ENCODE measurements at places on chromosomes 2 and 18. TPM values are rescaled to one million over a fixed set of nuclear protein-coding genes. Genes with fewer than 3 reads are reported as not detected.
A peak's percentile ranks its signal among the peaks of the same experiment; 100 is the strongest.

The GAL3ST2 gene
- total RNA-seq, result not detected

The ABCG8 gene
- total RNA-seq, result not detected

The COLEC12 gene
- total RNA-seq, result 29.7 TPM

The CHST9 gene
- not detected for total RNA-seq

The ADGRF3 gene
- not detected for total RNA-seq

DNA sequence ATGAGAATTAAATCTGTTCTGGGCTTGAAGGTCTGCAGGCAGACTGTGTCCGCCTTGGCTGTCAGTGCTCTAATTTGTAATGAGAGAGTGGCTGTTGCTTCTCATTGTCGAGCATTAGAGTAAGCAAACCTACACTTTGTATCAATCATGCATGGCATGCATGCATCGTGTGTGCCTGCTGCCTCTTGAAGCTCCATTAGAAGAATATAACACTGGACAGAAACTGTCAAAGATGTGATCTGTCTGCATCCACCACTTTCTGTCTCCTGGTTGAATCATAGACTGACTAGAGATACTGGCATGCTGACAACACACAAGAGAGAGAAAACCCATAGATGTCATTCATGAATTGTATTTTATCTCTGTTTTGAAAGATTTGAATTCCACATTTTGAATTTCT is 275.0 kb upstream of the NXPH2 start:
- DNase-seq, result no peak

DNA sequence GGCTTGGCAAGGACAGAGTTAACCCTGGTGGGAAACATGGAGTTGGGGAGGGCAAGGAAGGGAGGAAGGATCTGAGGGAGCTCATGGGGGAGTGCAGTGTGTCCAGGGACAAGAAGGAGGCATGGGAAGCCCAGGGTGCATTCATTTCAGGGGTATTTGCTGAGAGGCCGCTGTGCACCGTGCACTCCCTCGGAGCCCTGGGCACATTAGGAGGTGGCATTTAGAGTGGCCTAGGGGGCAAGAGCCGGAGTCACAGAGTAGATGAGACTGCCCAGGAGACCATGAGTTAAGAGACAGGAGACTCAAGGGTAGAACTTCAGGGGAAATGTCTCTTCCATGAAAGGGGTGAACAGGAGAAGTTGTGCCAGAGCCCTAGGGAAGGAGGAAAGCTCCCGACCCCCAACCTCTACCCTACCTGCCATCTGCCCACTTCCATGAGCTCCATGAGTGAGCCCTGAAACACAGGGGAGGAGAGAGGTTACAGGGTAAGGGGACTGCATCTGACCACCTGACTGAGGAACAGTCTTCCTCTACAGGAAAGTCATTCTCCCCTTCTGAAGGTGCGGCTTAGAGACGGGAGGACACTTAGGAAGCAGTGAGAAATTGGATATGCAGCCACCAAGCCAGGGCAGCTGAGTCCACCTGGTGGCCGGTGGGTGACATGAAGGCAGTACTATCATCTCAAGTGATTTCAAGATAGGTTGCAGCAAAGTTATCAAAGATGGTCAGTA is 58.5 kb upstream of the COPS8 start:
- peak; percentile 64 for DNase-seq

GRCh38 chr2:9590641-9591040 is 35.0 kb upstream of the ADAM17 start:
- no peak for DNase-seq

GRCh38 chr2:112949456-112949855 is 28.4 kb upstream of the IL36G start:
- no peak for DNase-seq

GRCh38 chr2:204401114-204401513 is 144.2 kb upstream of the PARD3B start:
- no peak for DNase-seq

DNA sequence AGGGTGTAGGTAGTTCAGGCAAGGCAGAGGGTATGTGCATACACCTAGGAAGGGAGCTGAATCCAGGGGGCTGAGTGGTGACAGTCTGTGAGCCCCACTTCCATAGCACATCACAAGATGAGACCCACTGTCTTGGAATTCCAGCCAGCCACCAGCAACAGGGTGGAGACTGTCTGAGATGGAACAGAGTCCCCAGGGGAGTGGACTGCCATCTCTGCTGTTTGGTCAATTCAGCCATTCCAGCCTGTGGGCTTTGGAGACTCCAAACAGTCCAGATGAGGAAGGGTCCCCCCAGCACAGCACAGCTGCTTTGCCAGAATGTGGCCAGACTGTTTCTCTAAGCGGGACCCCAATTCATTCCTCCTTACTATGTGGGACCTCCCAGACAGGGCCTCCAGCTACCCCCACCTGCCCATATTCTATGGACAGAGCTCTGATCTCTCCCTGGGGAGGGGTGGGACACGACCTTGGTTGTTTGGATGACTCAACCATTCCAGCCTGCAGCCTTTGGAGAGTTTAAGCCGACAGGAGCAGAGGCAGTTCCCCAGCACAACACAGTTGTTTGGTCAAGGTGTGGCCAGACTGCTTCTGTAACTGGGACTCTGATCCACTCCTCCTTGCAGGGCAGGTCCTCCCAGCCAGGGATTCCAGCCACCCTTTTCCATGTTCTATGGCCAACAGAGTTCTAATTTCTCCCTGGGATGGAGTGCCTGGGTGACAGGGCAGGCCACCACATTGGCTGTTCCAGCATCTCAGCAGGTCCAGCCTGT is 178.0 kb downstream of the RND3 start:
- no peak for DNase-seq

Measured in uterus (tissue), 4 donors.